ENCODE measurements at places on chromosomes 11 and 22.

DNA sequence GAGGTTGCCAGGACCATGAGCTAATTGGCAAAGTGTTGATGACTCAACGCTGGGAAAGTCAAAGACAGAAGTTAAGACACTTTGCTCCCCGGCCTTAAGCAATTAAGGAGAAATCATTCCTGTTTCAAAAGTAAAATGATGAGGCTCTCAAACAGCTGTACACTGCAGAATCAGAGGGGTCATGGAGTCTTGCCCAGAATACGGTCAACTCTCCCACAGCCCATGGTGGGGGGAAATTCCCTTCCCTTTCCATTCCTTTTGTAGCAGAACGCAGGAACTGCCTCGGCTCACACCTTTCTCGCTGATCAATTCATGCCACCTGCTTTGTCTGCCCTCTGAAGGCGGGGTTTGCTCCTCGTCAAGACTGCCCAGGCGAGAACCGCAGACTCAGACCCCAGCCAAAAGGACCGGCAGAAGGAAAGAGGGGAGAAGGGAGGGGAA lies 52.8 kb downstream of the MN1 start:
- no peak for DNase-seq

DNA sequence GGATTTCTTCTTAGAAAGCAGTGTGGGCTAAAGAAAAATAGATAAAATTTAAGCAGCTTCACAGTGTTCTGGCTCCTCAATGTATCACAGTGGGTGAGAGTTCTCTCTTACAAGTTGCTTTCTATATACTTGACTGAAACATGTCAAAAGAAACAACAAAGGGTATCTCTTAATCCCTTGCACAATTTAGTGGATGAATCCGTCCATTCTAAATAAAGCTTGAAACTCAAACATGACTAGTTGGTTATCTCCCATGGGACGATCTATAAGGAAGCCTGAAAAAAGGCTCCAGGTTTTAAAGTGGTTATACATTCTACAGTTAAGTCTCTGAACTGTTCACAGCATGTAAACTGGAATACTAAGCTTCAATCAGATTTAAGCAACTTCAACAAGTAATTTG lies 993.1 kb upstream of the CNTN5 start:
- no peak for DNase-seq

- no peak for DNase-seq
These were observed 4.3 kb downstream of the ATL3 start for GRCh38 chr11:63666874-63667273.

DNA sequence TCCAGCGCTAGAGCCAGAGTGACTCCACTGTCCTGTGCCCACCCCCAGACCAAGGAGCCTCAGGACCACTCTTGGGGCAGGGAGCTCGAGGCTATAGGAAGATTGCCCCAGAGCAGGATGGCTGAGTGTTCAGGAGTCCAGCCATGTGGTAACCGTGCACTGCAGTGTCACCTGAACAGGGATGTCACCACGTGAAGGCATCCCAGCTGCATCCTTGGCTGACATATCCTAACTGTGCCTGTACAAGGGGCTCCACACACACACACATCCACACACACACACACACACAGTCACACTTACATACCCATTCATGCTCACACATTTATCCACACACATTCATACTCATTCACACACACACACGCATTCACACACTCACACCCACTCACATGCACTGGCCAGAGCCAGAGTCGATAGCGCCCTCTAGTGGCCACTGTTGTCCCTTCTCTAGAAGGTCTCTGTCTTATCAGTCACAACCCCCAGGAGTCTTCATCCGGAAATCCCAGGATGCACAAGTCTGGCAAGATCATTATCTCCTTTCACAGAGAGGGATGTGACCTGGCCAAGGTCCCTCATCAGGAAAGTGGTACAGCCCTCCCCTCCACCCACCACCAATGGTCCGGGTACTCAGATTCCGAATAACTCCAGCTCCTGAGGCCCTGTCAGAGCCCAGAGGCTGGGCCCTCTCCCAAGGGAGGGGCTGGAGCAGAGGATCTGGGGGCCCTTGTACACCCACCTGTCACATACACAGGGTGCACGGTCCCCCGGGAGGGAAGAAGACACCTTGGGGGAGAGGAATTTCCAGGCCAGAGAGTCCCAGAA lies 55.1 kb downstream of the IGLL5 start:
- DNase-seq = no peak

DNA sequence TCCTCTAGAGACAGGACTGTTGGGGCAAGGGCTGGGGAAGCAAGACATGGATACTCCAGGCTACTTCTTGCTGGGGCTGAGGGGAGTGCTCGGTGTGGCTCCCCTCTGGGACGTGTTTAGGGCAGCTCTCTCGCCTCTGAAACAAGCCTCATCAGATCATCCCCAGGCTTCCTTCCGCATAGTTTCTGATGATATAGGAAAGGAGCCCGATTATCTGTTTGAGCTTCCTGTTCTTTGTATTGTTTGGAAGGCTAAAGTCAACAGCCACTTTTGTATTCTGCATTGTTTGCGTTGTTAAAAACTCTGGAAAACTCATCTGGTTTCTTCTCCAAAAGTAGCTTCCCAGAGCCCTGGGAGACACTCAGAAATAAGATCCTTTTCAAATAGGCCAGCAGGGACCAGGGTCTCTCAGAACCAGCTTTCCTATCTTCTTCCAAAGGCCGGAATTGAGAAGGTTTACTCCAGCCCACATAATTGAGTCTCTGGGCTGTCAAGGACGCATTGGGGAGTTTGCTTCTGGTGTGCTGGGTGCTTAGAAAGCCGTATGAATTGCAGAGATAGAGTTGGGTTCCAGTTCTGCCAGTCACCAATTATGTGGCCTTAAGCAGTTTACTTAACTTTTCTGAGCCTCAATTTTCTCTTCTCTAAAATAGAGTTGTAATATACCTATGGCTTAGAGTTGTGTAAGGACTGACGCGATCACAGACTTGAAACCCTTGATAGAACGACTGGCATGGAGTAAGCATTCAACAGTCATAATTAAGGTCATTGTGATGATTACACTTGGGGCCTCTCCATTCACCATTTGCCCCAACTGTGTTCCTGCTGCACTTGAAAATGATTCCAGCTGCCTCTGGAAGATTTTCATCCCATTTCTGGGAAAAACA lies 19.1 kb downstream of the CD44 start:
- DNase-seq = no peak

- no peak for DNase-seq
These were observed 599.1 kb upstream of the FAT3 start for GRCh38 chr11:91625495-91625894.

DNA sequence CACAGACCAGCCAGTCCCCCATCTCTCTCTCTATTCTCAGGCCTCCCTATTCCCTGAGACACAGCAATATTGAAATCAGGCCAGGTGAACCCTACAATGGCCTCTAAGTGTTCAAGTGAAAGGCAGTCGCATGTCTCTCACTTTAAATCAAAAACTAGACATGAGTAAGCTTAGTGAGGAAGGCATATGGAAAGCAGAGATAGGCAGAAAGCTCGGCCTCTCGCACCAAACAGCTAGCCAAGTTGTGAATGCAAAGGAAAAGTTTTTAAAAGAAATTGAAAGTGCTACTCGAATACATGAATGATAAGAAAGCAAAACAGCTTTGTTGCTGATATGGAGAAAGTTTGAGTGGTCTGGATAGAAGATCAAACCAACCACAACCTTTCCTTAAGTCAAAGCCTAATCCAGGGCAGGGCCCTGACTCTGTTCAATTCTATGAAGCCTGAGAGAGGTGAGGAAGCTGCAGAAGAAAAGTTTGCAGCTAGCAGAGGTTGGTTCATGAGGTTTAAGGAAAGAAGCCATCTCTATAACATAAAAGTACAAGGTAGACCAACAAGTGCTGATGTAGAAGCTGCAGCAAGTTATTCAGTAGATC lies 19.8 kb upstream of the MPZL2 start:
- no peak for DNase-seq

DNA sequence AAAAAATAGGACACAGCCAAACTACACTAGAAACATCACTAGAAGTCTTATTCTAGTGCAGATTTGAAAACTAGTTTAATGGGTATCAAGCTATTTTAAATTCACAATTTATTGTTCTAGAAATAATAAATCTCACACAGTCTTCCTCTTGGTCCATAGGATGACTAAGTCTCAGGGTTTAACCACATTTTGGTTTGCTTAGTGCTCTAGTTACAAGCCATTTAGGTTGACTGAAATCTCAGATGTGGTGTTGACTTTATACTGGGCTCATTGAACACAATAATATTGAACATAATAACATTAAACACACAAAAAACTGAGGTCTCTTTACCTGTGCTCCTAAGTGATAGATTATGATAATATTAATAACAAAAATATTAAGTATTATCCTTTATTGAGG lies 760.3 kb upstream of the CCDC179 start:
- no peak for DNase-seq

DNA sequence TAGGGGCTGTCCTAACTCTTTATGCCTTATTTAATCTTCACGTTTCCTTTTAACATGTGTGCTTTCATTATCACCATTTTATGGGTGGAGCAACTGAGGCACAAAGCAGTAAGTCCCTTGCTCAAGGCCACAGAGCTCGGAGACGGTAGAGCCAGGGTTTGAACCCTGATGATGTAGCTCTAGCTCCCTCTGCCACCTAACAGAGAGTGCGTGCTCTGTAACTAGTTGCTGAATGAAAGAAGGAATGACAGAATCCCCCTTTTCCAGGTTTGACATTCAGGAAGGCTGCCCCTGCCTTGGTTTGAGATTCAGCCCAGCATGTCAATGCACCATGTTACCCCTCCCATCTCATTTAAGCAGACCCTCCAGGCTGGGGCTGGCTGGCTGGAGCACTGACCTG lies 193.3 kb upstream of the NAV2 start:
- no peak for DNase-seq

- no peak for DNase-seq
These were observed 768 bp upstream of the CDKN1C start for GRCh38 chr11:2886191-2886894.

DNA sequence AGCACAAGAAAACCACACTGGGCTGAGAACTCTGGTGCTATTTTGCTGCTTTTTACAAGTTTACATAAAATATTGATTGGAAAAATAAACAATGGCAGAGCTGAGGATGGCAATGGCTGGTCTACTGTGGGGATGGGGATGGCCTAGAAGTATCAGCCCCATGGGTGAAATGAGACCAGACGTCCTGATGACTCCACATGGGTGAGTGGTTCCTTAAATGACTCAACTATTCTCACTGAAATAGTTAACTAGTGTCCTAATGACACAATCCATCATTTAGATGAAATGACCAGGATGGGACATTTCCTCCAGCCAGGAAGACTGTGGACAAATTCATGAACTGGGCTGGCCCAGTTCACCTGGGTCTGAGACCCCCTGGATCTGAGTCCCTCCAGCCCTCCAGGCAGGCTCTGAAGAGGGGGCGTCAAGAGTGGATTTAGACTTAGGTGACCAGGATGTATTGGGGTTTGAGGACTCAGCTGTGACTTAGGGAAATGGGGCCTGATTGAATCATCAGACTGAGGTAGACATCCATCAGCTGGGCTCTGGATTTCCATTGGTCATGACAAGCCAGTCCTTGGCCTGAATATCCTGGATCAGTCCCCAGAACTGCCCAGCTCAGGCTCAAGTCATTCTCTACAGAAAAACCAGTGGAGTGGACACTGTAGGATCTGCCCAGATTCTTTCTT lies 98.2 kb upstream of the IGLL5 start:
- DNase-seq = no peak

GRCh38 chr22:30234786-30235470 lies 11.6 kb downstream of the LIF start:
- no peak for DNase-seq

GRCh38 chr11:70667767-70668166 lies 269.4 kb downstream of the CTTN start:
- no peak for DNase-seq

DNA sequence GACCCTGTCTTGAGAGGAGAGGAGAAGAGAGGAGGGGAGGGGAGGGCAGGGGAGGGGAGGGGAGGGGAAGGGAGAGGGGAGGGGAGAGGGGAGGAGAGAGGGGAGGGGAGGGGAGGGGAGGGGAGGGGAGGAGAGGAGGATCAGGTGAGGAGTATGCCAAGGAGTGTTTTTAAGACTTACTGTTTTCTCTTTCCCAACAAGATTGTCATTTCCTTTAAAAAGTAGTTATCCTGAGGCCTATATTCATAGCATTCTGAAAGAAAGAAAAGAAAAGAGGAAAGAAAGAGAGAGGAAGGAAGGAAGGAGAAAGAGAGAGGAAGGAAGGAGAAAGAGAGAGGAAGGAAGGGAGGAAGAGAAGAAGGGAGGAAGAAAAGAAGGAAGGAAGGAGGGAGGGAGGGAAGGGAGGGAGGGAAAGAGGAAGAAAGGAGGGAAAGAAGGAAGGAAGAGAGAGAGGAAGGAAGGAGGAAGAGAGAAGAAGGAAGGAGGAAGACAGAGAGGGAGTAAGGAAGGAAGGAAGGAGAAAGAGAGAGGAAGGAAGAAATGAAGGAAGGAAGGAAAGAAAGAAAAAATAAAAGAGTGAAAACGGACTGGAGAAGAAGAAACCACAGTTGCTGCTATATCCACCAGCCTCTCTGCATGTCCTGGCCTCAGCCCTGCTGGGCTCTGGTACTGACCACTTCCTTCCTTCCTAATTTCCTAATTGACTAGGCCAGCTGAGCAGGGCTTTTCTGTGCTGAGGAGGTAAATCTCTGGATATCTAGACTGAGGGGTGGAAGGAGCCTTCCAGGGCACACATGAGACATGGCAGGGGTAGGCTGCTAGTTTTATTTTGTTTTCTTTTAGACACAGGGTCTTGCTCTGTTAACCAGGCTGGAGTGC lies 1.1 kb upstream of the SAA1 start:
- no peak for DNase-seq

DNA sequence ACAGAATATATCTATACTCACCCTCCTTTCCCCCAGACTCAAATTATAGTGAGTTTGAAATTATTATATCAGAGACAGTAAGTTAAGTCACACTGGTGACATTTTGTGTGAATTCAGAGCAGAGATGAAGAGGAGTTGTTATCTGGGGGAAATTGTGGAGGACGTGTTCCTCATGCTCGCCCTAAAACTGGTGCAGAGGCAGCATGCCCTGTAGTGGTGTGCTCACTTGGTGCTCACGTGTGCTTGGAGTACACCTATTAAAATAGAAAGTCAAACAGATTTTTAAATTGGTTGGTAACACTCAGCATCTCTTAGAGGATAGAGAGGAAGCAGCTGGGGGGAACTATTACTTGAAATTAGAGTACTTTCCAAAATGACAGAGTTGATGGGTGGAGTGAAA lies 51.6 kb upstream of the ADSL start:
- DNase-seq = no peak

GRCh38 chr11:121692236-121692635 lies 239.5 kb upstream of the SORL1-AS1 start:
- DNase-seq = no peak

GRCh38 chr11:14445542-14446530 lies 53.8 kb downstream of the COPB1 start:
- DNase-seq = no peak

DNA sequence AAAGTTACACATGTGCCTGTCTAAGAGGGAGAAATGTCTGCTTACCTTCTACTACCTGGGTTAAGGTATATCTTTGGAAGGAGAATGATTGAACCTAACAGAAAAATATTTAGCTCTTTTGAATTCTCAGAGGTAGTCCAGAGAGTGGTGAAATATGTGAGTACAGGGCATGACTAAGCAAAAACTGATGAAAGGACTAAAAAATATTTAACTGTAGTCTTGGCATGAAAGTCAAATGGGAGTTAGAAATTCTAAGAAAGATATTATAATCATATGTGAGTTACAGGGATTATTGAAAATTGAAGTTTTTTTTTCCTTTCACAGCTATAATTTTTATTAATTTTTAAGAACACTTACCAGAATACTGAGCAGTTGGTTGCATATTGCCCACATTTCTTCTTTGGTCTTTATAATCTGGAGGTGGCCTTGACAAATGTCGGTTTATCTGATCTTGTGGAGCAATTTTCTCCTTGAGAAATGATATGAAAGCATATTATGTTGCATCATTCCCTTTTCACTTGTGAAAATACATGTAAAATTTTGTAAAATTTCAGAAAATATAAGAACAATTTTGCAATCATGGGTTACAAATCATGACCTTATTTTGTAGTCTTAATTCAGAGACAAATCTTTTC lies 61.4 kb upstream of the MTMR2 start:
- DNase-seq = no peak

Data from NCI-H1417 treated with DMSO at 0.1 percent for 48 hours (cell line).